Cardiac ventricle fibroblast (primary cell): ENCODE measurements at places on chromosomes 13 and 19. TPM values are rescaled to one million over a fixed set of nuclear protein-coding genes. Genes with fewer than 3 reads are reported as not detected.

ZNF625 gene
- 4.2 and 4.3 TPM in 2 replicates for total RNA-seq

ZNF850 gene
- 1.4 and 2.0 TPM in 2 replicates for total RNA-seq

METTL21C gene
- total RNA-seq: 0.20 TPM in 1 of 2 replicates, not detected in the other

MBD3L3 gene
- total RNA-seq: not detected in 2 replicates

IZUMO4 gene
- 0.62 and 1.3 TPM in 2 replicates for total RNA-seq
